Stimulated activated CD8-positive, alpha-beta memory T cell treated with anti-CD3 and anti-CD28 coated beads, Interleukin-12 subunit alpha, Interleukin-12 subunit beta, amount 100 ng/mL, for 1 hour (primary cell): ENCODE measurements at places on chromosomes 4 and X.

DNA sequence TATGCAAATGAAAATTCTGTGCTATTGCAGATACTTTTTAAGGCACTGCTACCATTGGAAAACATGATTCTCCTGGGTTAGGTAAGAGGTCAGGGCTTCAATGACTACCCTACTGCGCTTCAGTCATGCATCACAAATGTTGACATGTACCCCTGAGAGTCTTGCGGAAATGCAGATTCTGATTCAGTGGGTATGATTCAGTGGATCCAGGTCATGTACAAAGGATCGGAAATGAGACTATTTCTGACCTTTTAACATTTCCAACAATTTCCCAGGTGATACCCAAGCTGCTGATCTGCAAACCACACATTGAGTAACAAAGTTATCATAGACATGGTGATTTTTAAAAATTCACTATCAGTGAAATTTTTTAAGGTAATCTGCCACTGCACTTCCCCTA is 62.6 kb downstream of the DDX53 start:
- DNase-seq, result no peak

GRCh38 chrX:103215425-103215991 is 600 bp downstream of the BEX4 start:
- no peak for DNase-seq

DNA sequence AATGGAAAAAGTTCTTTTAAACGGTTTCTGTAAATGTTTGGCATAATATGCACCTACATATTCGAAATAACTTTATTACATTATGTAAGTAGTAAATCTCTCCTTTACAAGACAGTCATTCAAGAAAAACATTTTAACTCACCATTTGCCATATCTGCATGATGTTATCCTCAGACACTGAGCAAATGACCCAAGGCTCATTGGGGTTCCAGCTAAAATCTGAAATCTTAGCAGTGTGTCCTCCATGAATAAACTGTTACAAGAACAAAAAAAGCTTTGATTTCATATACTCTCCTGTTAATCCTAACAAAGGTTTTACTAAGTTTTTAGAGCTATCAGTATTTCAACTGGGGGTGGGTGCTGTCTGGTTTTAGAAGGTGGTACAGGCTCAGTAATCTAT is 24.5 kb downstream of the RBBP7 start:
- DNase-seq, result no peak

GRCh38 chr4:40317916-40318658 is 17.0 kb upstream of the CHRNA9 start:
- no peak for DNase-seq

GRCh38 chrX:14039344-14039743 is 9.7 kb upstream of the GEMIN8 start:
- peak; percentile 48 for DNase-seq

DNA sequence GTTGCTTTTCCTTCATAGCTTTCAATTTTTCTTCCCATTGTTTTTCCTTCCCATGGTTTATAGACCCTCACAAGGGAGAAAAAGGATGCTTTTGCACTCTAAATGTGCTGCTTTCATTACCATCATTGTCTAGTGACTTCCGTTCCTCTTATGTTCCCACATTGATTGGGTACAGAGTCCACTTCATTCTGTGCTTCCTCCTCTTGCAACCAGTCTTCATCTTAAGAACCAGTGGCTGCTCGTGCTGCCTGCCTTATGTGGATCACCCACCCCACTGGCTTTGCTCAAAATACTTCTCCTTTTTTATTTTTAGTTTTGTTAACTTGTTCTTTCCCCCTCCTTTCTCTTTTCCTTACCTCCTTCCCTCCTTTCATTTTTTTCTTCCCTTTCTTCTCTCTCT is 76.5 kb upstream of the BOD1L1 start:
- no peak for DNase-seq

GRCh38 chr4:121765368-121765705 is 373 bp upstream of the SMIM43 start:
- DNase-seq, result no peak
